ENCODE measurements at places on chromosomes 13 and 19.
A peak's percentile ranks its signal among the peaks of the same experiment; 100 is the strongest.

GRCh38 chr13:43924549-43925245, 45.0 kb downstream of the LACC1 start:
- DNase-seq: no peak

DNA sequence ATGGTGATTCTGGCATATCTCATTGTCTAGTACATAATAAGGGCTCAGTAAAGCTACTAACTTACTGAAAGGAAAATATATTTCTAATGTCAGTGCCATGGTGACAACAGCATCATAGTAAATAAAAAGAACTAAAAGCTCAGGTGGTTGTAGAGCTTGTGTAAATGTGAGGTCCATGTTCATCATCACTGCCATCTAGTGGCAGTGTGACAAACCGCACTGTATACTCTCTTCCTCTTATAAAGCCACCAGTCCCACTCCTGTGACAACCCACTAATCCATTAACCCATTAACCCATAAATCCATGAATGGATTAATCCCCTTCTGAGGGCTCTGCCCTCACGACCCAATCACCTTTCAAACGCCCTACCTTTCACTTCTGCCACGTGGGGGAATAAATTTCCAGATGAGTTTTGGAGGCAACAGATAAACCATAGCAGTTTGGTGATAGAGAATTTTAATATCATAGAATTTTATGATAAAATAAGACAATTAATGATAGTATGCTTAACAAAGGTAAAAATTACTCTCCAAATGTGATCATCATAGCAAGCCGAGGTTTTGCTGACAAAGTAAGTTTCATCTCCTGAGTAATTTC, 160.4 kb upstream of the SGCG start:
- DNase-seq: no peak

DNA sequence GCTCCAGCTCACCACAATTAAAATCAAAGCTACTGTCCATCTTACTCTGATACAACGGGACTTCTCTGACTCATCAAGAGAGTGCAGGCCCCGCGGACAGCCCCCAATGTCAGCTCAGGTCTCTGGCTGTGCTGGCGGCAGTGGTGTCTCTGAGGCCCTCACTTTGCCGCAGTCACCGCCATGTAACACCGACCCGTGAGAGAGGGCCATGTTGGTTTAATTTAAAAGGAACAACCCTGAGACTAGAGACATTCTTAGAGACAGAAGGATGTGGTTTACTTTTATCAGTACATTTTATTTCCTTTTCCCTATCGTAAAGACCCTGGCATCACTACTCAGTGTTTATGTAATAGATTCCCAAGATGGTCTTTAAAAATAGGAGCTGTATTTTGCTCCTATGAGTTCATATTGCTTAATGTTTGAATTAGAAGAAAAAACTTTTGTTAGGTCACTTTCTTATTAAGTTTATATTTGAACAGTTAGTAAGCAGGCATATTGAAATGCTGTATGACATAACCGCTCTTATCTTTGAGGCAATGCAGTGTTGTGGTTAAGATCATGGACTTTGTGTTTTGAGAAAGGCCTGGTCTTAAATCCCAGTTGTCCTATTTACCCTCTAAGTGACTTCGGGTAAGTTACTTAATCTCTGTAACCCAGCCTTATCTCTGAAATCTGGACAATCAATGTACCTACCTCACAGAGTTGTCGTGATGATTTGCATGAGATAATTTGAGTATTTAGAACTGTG, 23.4 kb downstream of the DGKH start:
- no peak for DNase-seq

DNA sequence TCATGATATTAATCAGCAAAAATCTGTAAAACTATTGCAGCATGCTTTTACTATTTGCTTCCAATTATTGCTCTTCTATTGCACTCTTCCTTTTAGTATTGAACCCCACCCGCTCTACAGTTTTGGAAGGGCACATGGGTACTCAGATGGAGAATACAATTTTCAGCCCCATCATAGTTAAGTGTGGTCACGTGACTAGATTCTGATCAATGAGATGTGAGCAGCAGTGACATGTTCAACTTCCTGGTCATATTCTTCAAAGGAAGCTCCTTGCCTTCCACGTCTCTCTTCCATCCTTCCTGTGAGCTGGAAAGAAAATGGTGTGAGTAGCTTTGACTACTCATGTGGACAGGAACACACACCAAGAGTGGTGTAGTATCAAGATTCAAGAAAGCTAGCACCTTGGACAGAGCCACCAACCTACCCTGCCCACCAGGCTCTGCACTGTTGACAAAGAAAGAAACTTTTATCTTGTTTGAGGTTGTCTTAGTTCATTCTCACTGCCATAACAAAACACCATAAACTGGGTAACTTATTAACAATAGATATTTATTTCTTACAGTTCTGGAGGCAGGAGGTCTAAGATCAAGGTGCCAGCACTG, 3.8 kb upstream of the FGF14 start:
- DNase-seq: no peak

- no peak for DNase-seq
Measured at GRCh38 chr13:85367887-85368286, 431.3 kb downstream of the SLITRK6 start.

DNA sequence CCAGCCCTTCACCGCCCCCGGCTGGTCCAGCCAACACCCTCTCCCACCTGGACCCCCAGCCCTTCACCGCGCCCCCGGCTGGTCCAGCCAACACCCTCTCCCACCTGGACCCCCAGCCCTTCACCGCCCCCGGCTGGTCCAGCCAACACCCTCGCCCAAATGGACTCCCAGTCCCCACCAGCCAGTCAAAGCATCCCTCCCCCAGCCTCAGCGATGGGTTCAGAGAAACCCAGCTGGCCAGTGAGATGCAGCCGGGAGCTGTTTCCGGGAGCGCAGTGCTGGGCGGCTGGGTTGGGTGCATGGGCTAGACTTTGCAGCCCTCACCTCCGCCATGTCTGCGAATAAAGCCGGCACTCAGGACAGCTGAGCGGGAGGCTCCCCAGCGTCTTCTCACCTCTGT, 6.5 kb upstream of the CDC34 start:
- DNase-seq: no peak

DNA sequence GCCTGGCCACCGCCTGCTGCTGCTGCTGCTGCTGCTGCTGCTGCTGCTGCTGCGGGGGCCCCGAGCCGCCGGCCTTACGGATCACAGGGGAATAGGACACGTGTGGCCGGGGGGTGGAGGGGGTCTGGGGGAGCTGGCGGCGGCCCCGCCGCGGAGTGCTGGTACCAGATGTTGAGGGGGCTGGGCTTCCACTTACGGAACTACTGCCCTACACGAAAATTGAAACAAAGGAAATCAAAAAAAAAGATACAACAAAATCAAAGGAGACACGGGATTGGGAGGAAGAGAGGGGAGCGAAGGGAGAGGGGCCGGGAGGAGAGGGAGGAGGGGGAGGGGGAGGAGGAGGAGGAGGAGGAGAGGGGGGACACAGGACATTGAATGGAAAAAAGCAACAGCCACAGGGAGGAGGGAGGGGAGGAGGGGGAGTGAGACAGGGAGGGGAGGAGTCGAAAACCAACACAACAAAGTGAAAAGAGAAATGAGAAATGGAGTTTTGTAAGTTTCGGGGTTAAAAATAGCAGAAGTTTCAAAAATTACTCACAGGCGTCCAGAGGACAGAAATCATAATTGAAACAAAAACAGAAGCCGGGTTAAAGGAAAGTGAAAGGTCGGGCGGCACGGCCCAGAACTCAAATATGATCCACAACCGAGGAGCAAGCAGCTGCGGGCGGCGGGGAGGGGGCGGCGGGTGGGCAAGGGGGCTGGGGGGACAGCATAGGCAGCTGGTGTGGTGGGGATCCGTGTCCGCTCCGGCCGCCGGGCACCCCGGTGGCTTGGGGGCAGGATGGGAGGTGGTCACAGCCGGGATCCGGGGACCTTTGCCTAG, 57.8 kb downstream of the IER2 start:
- peak; percentile 10 for DNase-seq

DNA sequence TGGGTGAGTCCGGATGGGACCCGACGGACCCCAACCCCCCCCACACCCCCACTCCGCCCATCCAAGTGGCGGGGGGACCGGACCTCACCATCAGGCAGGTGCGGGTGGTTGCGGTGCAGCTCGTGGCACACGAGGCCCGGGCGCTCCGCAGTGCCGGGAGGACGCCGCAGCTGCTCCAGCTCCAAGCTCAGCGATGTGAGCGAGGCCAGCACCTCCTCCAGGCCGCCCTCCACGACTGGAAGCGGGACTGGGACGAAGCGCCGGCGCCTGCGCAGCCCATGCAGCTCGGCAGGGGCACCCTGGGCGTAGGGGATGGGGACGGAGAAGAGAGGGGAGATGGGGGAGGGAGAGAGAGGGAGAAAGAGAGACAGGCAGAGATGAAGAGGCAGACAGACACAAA, 30.1 kb upstream of the OLFM2 start:
- DNase-seq: no peak

DNA sequence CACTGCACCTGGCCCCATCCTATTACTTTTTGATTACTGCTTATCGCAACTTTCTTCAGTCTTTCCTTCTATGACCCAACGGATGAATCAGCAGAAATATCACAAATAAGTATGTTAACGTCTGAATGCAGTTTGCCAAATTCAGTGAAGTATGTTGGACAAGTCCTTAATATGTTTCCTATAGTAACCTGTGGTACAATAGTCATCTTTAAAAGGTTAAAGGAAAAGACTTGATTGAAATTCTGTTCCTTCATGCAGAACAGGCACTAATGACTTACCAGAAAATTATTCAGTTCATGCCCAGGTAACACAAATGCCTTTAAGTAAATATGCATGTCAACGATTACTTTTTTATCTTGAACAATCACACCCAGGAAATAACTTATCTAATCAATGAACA, 242.6 kb downstream of the KCTD12 start:
- no peak for DNase-seq

DNA sequence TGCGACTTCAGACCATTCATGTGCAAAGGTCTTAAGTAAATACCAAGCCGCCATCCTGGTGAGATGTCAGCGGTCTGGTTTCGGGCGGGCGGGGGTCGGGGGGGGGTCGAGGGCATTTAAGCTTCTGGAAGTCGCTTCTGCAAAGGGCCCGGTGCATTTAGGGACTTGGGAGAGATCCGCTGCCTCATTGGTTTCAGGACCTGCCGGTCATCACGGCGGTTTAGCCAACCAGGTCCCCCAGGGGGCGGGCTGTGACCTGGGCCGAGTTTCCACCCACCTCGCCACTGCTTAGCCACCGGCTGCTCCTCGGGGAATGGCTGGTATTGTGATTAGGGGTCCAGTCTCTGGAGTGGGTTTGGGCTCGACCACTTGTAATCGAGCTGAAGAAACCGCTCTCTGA, 7.8 kb downstream of the ANKLE1 start:
- DNase-seq: no peak

GRCh38 chr13:41780715-41781706, 179.9 kb downstream of the VWA8 start:
- DNase-seq: peak; percentile 82

- DNase-seq: no peak
Measured at GRCh38 chr19:1700733-1701663, 48.6 kb upstream of the TCF3 start.

GRCh38 chr13:113647351-113648215, 10.4 kb downstream of the ATP4B start:
- no peak for DNase-seq

DNA sequence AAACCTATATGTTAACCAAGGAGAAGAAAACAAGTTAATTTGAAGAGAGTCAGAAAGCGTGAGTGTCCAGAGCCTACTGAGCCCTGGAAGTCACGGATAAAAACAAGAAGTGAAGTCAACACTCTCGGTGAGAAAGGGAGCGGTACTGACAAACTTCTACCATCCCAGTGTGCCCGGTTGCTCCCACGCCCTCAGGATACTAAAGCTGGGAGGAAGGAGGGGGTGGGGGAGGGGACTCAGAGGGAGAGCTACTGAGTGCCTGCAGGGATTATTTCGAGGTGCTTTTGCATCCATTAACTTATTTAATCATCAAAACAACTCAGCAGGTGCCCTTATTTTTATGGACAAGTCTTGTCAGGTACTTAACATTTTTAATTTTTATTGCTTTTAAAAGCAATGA, 166.2 kb downstream of the ZIC5 start:
- no peak for DNase-seq

GRCh38 chr19:1042689-1043511, 3.0 kb downstream of the ABCA7 start:
- no peak for DNase-seq

- DNase-seq: no peak
Measured at GRCh38 chr13:102742101-102742500, 31.5 kb downstream of the TEX30 start.

DNA sequence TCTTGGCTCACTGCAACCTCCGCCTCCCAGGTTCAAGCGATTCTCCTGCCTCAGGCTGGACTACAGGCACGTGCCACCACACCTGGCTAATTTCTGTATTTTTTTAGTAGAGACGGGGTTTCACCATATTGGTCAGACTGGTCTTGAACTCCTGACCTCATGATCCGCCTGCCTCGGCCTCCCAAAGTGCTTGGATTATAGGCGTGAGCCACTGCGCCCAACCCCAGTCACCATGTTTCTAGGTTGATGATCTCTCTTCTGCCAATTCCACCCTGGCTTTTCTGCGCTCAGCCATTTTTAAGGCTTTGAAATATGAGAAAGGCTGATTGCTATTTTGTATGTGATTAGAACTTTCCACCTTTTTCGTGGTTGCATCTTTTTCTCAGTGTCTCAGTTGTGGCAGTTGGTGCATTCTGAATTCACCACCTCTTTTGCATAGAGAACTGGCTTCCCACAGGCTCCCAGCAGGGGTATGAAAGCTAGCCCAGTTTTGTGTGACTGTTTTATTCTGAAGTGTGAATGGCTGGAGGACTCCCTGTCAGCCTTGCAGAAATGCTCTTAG, 15.5 kb downstream of the CEACAM1 start:
- no peak for DNase-seq

- no peak for DNase-seq
Measured at GRCh38 chr13:98994080-98994479, 16.2 kb upstream of the DOCK9 start.

DNA sequence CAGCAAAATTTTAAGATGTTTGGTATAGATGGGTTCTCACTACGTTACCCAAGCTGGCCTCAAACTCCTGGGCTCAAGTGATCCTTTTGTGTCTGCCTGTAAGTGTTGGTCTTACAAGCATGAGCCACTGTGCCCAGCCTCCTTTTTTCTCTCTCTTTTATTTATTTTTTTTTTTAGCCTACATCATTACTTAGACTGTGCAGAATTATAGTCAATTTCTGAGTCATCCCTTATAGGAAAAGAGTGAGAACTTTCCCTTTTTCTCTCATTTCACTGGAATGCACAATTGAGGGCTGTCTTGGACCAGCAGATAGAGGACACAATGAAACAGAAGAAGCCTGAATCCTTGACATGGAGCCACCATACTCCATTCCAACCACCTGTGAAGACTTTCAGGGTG, 13.3 kb downstream of the TSKS start:
- no peak for DNase-seq

GRCh38 chr19:18499055-18499775, 22.7 kb downstream of the ELL start:
- DNase-seq: no peak
